ENCODE measurements at places on chromosomes 1 and 21.

DNA sequence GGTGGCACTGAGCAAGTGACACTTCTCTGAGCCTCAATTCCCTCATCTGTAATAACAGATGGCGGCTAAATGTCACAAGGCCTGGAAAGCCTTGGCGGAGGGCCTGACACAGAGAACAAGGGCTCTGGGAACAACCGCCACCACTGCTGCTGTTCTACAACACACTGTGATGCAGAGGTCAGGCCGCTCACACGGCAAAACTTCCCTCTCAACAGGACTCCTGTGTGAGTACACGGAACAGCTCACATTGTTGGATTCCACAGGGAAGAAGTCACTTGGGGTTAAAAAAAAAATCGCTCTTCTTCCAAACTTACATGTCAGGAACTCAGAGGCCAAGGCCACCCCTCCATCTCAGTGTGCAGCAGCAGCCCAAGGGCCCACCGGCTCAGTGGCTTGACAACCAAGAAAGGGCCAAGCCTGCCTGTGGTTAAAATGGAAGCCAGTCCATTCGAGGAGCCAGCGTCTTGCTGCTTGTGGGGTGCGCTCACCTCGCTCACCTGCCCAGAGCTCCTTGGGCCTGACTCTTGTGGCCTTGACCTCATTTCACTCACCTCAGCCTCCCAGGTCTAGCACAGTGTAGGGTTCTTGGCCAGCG lies 101.1 kb downstream of the RAVER2 start:
- H3K4me1 ChIP-seq: peaks cover 10% of the 10 kb centered on the region
- H3K27ac ChIP-seq: no peak overlapping the region
- DNase-seq: no peak
- H3K4me3 ChIP-seq: no peak overlapping the region

DNA sequence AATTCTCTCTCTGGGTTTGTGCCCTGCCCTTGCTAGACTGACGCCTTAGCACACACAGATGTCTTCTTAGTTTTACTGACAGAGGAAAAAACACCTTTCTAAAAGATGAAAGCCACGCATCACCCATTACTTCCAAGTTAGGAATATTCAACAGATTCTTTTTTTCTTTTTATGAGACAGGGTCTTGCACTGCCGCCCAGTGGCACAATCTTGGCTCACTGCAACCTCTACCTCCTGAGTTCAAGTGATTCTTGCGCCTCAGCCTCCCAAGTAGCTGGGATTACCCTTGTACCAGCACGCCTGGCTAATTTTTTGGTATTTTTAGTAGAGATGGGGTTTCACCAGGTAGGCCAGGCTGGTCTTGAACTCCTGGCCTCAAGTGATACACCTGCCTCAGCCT lies 169.2 kb downstream of the APP start:
- peaks cover 8% of the 10 kb centered on the region for H3K4me1 ChIP-seq
- no peaks in the 10 kb centered on the region for H3K36me3 ChIP-seq
- H3K27me3 ChIP-seq: no peaks in the 10 kb centered on the region

GRCh38 chr1:37545019-37545418 lies 9.1 kb downstream of the SNIP1 start:
- no peak for DNase-seq
- H3K4me1 ChIP-seq: peaks cover 10% of the 10 kb centered on the region
- H3K27me3 ChIP-seq: no peaks in the 10 kb centered on the region
- H3K36me3 ChIP-seq: peaks cover 44% of the 10 kb centered on the region
- H3K4me3 ChIP-seq: no peak overlapping the region

DNA sequence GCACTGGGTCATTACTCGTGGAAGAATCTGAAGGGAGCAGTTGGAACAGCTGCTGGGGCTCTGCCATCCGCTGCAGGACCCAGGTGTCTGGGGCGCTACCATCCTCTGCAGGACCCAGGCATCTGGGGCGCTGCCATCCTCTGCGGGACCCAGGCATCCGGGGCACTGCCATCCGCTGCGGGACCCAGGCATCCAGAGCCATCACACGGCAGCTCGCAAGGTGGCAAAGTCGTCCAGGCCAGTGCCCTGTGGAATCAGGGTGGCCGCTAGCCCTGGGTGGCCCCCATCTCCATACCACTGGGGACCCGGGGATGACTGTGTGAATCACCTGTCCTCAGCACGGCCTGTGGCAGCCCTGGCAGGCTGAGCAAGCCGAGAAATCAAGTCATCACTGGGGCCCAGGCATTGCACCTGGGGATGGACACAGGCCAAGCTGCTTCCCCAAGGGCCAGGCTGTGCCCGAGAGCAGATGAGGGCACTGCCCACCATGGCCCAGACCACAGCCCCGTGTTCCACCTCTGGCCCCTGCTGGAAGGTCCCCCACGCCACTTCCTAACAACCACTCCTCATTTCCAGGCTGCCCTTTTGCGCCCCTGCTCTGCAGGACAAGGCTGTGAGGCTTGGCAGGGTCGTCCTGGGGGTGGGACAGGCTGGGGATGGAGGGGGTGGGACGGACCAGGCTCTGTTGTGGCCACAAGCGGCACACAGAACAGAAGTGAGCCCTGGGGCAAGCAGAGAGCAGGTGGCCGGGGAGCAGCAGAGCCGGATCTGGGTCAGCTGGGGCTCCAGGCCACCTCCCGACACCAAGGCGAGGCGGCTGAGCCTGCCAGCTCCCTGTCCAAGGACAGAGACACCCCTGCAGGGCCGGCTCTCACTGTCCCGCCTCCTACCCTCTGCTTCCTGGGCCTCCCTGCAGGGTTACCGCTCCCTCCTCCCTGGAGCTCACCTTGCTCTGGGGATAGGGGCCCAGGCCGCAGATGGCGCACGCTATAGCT lies 12.7 kb downstream of the GABRD start:
- no peak overlapping the region for H3K27ac ChIP-seq
- H3K27me3 ChIP-seq: no peaks in the 10 kb centered on the region
- DNase-seq: no peak
- H3K4me3 ChIP-seq: no peak overlapping the region
- H3K36me3 ChIP-seq: no peaks in the 10 kb centered on the region

DNA sequence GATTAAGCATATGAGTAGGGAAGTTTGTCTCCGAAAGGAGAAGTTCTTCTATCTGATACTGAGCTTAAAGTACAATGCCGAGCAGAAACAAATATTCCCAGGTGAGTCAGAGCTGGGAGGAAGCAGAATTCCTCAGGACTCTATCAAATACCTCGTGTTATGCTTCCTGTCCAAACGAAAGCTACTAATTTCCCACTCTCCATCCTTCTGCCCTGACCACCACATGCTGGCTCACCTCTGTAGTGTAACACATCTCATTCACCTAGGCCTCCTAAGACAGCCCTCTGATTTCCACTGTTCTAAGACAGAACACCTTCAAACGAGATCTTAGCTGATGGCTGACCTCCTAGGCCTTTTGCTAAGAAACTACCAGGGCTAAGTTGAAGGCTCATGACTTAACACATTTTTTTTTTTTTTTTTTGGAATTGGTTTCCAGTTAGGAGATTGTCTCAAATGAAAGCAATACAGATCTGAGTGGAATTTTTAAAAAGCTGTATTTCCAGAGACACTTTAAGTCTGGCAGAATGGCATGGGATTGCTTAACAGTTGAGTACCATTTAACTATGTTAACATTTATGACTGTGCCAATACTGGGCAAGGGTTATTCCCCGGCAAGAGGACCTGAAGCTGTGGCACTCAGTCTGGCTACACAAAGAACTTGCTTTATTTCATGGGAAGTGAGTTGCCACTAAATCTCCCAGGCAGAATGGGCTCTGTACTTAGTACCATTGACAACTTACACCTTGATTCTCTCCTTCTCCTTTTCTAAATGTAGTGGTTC lies 583.4 kb downstream of the DPYD start:
- H3K36me3 ChIP-seq: no peaks in the 10 kb centered on the region
- H3K27me3 ChIP-seq: no peaks in the 10 kb centered on the region
- no peaks in the 10 kb centered on the region for H3K4me1 ChIP-seq

- DNase-seq: no peak
- no peak overlapping the region for H3K27ac ChIP-seq
- no peak overlapping the region for H3K4me3 ChIP-seq
- no peaks in the 10 kb centered on the region for H3K4me1 ChIP-seq
- peaks cover 4% of the 10 kb centered on the region for H3K27me3 ChIP-seq
- H3K36me3 ChIP-seq: no peaks in the 10 kb centered on the region
These were observed 267.7 kb downstream of the PRDM2 start for GRCh38 chr1:13967707-13968106.

GRCh38 chr1:26828411-26828991 lies 2.0 kb downstream of the ZDHHC18 start:
- no peaks in the 10 kb centered on the region for H3K27me3 ChIP-seq
- no peak for DNase-seq
- peak overlapping the region; percentile 95 for H3K4me3 ChIP-seq
- H3K4me1 ChIP-seq: peaks cover 67% of the 10 kb centered on the region
- H3K27ac ChIP-seq: peak overlapping the region; percentile 92
- H3K36me3 ChIP-seq: peaks cover 43% of the 10 kb centered on the region

DNA sequence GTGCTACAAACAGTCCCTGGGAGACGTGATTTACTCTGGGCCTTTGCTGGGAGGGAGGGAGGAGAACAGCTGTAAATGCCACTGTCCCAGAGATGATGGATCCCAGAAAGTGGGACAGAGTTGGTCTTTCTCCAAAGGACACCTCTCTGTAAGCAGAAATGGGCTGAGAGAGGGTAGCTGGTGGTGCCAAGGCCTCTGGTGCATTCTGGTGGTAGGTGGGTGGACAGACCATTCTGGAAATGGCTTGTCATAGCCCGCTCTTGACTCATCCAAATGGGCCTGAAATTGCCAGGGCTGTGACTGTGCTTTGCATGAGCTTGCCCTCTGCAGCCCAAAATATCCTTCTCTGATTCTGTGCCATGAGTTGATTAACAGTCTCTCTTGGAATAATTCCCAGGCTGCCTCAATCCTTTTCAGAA lies 36.1 kb downstream of the CCDC185 start:
- DNase-seq: no peak
- H3K27me3 ChIP-seq: peaks cover 7% of the 10 kb centered on the region
- no peak overlapping the region for H3K27ac ChIP-seq
- no peak overlapping the region for H3K4me3 ChIP-seq

DNA sequence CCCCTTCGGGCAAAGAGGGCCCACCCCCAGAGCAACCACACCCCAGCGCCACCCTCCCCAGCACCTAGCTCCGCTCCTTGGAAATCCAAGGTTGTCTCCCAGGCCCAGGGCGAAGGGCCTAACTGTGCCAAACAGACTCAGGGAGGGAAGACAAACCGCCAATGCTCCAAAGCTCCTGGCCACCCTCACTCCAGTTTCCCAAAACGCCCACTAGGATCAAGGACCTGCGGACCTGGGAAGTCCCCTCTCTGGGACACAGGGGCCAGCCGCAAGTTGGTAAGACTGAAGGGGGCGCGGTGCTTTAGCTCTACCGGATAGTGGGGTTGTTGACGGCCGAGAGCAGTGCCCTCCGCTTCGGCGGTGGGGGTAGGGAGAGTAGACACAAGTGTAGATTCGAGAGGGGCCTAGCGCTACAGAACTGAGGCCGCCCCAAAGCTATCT lies 581 bp downstream of the IRF6 start:
- DNase-seq: no peak
- H3K27me3 ChIP-seq: peaks cover 17% of the 10 kb centered on the region
- no peak overlapping the region for H3K27ac ChIP-seq
- H3K4me3 ChIP-seq: peak overlapping the region; percentile 77
- H3K36me3 ChIP-seq: no peaks in the 10 kb centered on the region

GRCh38 chr1:64335636-64336035 lies 132.2 kb downstream of the UBE2U start:
- H3K27ac ChIP-seq: no peak overlapping the region
- H3K4me1 ChIP-seq: no peaks in the 10 kb centered on the region
- no peaks in the 10 kb centered on the region for H3K27me3 ChIP-seq
- H3K36me3 ChIP-seq: no peaks in the 10 kb centered on the region
- no peak for DNase-seq
- no peak overlapping the region for H3K4me3 ChIP-seq

- DNase-seq: no peak
- no peak overlapping the region for H3K4me3 ChIP-seq
- H3K36me3 ChIP-seq: no peaks in the 10 kb centered on the region
- H3K27ac ChIP-seq: no peak overlapping the region
- H3K27me3 ChIP-seq: peaks cover 12% of the 10 kb centered on the region
- H3K4me1 ChIP-seq: peaks cover 15% of the 10 kb centered on the region
These were observed 4.4 kb upstream of the KCNN3 start for GRCh38 chr1:154874465-154874864.

DNA sequence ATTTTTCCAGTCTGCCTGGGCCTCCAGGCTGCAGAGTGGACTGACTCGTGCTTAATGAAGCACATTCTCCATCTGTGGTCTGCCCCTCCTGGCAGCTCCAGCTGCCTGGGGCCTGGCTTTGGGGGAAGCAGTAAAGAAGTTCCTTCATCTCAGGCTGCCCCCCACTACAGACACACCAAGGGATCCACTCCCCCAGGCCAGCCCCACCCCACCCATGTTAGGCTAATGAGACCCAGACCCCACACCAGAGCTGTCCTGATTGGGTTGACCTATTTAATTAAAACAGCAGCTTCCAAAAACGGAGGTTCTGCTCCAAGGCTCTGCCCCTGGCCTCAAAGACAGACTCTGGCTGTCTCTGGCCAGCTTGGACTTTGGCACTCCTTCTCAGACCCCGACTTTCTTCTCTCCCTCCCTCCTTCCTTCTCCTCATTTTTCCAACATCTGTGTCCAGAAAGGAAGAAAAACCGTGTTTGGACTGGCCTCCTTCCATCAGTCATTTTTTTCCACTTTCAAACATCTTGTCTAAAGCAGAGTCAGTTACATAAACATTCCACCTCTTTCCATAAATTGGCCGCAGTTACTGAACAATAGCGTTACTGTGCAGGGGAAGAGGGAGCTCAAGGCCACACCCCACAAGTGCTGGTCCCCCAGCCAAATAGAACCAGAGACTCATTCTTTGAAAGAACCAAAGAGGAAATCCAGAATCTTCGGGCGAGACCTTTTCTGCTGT lies 29.7 kb downstream of the SERTAD4 start:
- H3K27ac ChIP-seq: no peak overlapping the region
- no peak overlapping the region for H3K4me3 ChIP-seq
- H3K4me1 ChIP-seq: no peaks in the 10 kb centered on the region
- peaks cover 8% of the 10 kb centered on the region for H3K27me3 ChIP-seq

GRCh38 chr21:46150491-46151121 lies 4.8 kb downstream of the FTCD start:
- H3K4me3 ChIP-seq: no peak overlapping the region
- DNase-seq: no peak

GRCh38 chr1:151992303-151993083 lies 1.2 kb downstream of the S100A10 start:
- H3K27me3 ChIP-seq: no peaks in the 10 kb centered on the region
- peak overlapping the region; percentile 97 for H3K27ac ChIP-seq
- peak; percentile 51 for DNase-seq

DNA sequence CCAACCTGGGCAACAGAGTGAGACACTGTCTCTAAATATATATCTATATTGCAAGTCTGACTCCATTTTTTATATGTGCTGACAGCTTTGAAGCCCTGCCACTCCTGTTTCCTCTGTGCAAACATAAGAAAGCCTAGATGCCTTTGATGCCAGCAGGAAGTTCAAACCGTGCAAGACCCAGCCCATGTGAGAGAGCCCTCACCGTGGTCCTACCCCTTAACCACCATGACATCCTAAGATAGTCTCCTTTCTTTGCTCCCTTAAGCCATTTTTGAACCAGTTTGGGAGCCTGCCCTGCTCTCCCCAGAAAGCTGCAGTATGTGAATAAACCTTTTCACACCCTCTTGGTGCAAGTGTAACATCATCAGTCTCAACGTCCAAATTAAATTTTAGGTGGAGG lies 3.7 kb upstream of the DIPK1A start:
- no peak overlapping the region for H3K4me3 ChIP-seq
- no peaks in the 10 kb centered on the region for H3K27me3 ChIP-seq
- DNase-seq: peak; percentile 78
- H3K4me1 ChIP-seq: peaks cover 25% of the 10 kb centered on the region

- no peak overlapping the region for H3K27ac ChIP-seq
- no peaks in the 10 kb centered on the region for H3K4me1 ChIP-seq
- H3K36me3 ChIP-seq: no peaks in the 10 kb centered on the region
These were observed 540.1 kb upstream of the RGS18 start for GRCh38 chr1:191618181-191618580.
